Activated CD4-positive, alpha-beta T cell treated with anti-CD3 and anti-CD28 coated beads, Interleukin-2, amount 50 U/mL, for 24 hours (primary cell): ENCODE measurements at places on chromosomes 12 and 14.

GRCh38 chr12:108801736-108802100 is 55.7 kb downstream of the SSH1 start:
- DNase-seq: no peak

DNA sequence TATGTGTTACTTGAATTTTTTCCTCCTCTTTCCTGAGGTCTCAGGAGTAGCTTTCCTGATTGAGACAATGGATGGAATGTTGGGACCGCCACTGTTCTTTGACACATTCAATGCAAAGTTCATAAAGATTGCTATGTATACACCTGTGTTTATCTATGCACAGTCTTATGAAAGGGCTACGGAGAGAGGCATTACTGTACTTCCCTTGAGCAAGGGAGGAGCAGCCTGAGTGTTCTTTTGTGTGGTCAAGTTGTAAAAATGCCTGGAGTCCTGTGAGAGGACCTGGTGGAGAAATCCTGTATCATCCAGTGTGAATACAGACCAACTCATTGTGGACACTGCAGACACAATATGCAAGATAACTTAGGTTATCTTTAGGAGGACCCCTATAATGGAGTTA is 1.2 kb downstream of the SRGAP1 start:
- no peak for DNase-seq

DNA sequence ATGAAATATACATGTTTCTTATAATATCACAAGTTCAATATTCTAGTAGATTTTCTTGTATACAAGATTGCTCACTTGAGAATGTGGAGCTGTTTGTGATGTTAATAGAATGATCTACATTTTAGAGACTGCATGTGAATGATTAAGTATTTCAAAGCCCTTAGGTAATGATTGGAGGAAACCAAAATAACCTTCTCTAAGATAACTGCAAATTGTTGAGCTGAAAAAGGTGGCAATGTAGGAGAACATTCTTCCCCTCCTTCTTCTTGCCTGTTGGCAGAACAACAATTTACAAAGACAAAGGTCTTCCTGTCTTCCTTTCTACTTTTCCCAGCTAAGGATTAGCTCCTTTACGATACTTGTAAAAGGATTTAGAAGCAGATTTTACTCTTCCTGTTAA is 2.0 kb upstream of the CLEC6A start:
- no peak for DNase-seq

DNA sequence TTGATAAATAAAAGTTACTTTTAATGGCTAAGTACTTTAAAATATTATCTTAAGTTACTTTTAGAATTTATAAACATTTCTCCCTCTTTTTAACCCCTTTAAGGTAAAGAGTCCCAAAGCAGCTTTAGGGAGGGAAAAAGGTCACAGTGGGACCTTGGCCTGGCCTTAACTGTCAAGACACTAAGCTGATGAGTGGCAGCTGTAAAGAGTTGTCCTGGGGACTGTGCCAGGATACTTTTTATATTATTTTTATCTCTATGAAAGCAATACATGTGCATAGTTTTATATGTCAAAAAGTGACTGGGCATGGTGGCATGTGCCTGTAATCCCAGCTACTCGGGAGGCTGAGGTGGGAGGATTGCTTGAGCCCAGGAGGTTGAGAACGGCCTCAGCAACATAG is 94.2 kb upstream of the RESF1 start:
- DNase-seq: no peak

DNA sequence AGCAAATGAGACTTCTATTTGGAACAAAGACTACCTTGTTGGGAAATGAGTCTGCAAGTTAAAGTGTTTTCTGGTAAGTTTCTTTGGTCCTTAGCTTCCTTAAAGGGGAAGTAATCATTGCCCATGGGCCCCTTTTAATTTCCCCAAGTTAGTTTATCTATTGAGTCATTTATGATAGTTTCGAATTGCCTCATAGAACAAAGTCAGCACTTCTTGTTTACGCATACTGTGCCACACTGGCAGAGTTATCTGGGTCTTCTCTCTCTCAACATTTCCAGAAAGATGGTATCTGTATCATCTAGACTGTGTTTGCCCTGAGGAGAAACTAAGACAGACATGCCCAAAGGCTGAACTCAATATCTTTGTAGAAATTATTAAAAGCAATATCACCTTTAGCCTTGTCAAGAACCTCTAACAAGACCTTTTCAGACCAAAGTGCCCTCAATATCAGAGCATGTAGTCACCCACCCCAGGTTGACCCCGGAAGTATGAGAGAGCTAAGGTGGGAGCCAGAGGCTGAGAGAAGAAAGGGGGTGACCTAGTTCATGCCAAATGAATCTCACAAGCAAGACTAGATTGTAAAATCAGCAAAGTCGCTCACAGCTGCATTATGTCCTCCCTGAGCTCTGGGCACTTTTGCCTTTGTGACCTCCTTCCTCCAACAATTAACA is 40.0 kb downstream of the GPR65 start:
- DNase-seq: no peak

GRCh38 chr14:76464856-76465255 is 88.9 kb downstream of the ESRRB start:
- no peak for DNase-seq

GRCh38 chr12:107385509-107385908 is 292.2 kb upstream of the CRY1 start:
- DNase-seq: no peak

- no peak for DNase-seq
These were observed 202.2 kb upstream of the HMGA2 start for GRCh38 chr12:65622056-65622455.
